ENCODE measurements at places on chromosomes 16 and 17. TPM values are rescaled to one million over a fixed set of nuclear protein-coding genes. Genes with fewer than 3 reads are reported as not detected.

KRTAP4-9 gene
- total RNA-seq = not detected

ENPP7 gene
- not detected for total RNA-seq

CLEC18A gene
- total RNA-seq = 1.2 TPM

CNP gene
- total RNA-seq = 393 TPM

SCGB1C2 gene
- not detected for total RNA-seq

CDK12 gene
- total RNA-seq = 65.2 TPM

RDM1 gene
- total RNA-seq = not detected

CACNG5 gene
- not detected for total RNA-seq

TTLL6 gene
- total RNA-seq = 0.27 TPM

KRTAP3-2 gene
- total RNA-seq = not detected

GPATCH8 gene
- total RNA-seq = 66.9 TPM

SPATA2L gene
- 10.6 TPM for total RNA-seq

CAMKK1 gene
- 7.7 TPM for total RNA-seq

STH gene
- not detected for total RNA-seq

FZD2 gene
- total RNA-seq = 22.9 TPM

ASPHD1 gene
- total RNA-seq = 5.0 TPM

LASP1 gene
- total RNA-seq = 127 TPM

HBM gene
- 10.4 TPM for total RNA-seq

SYNGR3 gene
- 0.76 TPM for total RNA-seq

BRIP1 gene
- 0.53 TPM for total RNA-seq

PPM1E gene
- 0.22 TPM for total RNA-seq

CEP295NL gene
- 16.7 TPM for total RNA-seq

RFNG gene
- 42.4 TPM for total RNA-seq

KPNA2 gene
- total RNA-seq = 15.0 TPM

CHST4 gene
- total RNA-seq = not detected

TEX19 gene
- total RNA-seq = not detected

FUS gene
- 259 TPM for total RNA-seq

SDR42E2 gene
- total RNA-seq = not detected

ACE gene
- 14.0 TPM for total RNA-seq

ZNF19 gene
- 7.8 TPM for total RNA-seq

HOXB1 gene
- not detected for total RNA-seq

TNK1 gene
- total RNA-seq = 6.1 TPM

HAGHL gene
- total RNA-seq = 6.5 TPM

GHDC gene
- 22.7 TPM for total RNA-seq

ARL5C gene
- total RNA-seq = not detected

CD300LD gene
- not detected for total RNA-seq

KCNJ2 gene
- total RNA-seq = 11.9 TPM

FNDC8 gene
- not detected for total RNA-seq

IL34 gene
- total RNA-seq = 64.0 TPM

AXIN1 gene
- total RNA-seq = 20.1 TPM

FOXL1 gene
- total RNA-seq = 7.5 TPM

MLX gene
- 26.6 TPM for total RNA-seq

DOC2B gene
- total RNA-seq = 27.2 TPM

FN3KRP gene
- 32.3 TPM for total RNA-seq

CTRB1 gene
- 2.7 TPM for total RNA-seq

CIITA gene
- 51.9 TPM for total RNA-seq

EVPLL gene
- total RNA-seq = not detected

CACNG4 gene
- total RNA-seq = 0.36 TPM

KRTAP2-1 gene
- not detected for total RNA-seq

C1QTNF1 gene
- total RNA-seq = 22.6 TPM

TEX14 gene
- total RNA-seq = 0.76 TPM

RAMP2 gene
- total RNA-seq = 67.5 TPM

KRT27 gene
- total RNA-seq = 1.2 TPM

SLC5A10 gene
- total RNA-seq = not detected

ARHGAP23 gene
- 154 TPM for total RNA-seq

CEMP1 gene
- total RNA-seq = not detected
